ENCODE measurements at places on chromosomes 7 and 10.
A peak's percentile ranks its signal among the peaks of the same experiment; 100 is the strongest.

DNA sequence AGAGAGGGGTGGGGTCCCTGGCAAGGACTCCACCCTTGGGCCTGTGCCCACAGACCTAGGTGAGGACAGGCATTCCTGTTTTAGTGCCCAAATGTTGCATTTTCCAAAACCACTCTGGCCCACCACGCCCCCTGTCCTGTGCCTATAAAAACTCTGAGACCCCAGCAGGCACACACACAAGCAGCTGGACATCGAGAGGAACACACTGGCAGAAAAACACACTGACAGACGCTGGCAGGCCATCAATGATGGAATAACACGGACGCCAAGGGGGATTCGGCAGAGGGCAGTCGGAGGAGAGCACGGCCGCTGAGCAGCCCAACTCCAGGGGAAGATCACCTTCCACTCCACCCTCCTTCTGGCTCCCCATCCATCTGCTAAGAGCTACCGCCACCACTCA, 386.9 kb upstream of the AUTS2 start:
- no peak for DNase-seq

GRCh38 chr7:111414374-111414773, 147.9 kb downstream of the IMMP2L start:
- no peak for DNase-seq

GRCh38 chr7:146002431-146003078, 114.0 kb upstream of the CNTNAP2 start:
- no peak for DNase-seq

DNA sequence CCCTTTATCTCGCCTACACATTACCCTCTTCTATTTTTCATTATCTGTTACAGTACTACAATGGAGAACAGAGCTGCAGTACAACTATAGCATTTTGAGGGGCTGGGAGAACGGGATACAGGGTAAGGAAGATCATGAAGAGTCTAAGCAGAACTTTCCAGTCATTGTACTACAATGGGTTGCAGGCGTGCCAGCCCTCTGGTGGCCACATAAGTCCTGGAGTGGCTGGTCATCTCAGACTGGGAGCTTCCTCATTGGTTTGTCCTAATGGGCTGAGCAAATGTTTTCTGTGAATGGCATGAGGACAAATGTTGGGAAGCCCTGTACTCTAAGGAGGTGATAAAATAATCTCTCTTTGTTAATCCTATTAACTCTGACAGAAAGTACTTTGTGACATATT, 33.0 kb downstream of the TMEM106B start:
- DNase-seq, result no peak

DNA sequence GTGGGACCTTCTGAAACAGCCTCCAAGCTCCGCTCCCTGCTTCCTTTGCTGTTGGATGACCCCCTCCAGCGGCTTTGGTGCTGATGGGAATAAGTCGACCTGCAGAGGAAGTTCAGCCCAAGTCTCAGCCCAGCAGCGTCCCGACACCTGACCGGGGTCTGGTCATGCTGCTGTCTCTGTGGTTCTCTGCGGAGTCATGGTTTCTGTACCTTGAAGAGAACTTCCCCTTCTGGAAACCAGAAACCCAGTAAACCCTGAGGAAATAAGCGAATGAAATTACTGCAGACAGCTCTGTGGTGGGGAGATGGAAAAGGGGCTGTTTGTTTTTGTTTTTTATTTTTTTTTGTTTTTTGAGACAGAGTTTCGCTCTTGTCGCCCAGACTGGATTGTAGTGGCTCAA, 18.3 kb upstream of the ZNF12 start:
- no peak for DNase-seq

DNA sequence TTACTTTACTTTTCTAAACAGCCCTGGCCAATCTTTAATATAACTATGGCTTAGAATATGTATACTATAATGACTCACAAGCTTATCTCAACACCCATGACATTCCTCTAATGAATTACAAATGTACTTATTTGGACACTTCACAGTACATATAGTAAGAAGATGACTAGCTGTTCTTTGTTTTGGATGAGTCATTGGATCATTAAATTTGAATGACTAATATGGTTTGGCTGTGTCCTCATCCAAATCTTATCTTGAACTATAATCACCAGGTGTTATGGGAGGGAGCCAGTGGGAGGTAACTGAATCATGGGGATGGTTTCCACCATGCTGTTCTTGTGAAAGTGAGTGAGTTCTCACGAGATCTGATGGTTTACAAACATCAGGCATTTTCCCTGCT, 807.5 kb upstream of the SORCS1 start:
- DNase-seq, result peak; percentile 92

GRCh38 chr10:60384011-60384410, 5.7 kb downstream of the ANK3 start:
- no peak for DNase-seq

DNA sequence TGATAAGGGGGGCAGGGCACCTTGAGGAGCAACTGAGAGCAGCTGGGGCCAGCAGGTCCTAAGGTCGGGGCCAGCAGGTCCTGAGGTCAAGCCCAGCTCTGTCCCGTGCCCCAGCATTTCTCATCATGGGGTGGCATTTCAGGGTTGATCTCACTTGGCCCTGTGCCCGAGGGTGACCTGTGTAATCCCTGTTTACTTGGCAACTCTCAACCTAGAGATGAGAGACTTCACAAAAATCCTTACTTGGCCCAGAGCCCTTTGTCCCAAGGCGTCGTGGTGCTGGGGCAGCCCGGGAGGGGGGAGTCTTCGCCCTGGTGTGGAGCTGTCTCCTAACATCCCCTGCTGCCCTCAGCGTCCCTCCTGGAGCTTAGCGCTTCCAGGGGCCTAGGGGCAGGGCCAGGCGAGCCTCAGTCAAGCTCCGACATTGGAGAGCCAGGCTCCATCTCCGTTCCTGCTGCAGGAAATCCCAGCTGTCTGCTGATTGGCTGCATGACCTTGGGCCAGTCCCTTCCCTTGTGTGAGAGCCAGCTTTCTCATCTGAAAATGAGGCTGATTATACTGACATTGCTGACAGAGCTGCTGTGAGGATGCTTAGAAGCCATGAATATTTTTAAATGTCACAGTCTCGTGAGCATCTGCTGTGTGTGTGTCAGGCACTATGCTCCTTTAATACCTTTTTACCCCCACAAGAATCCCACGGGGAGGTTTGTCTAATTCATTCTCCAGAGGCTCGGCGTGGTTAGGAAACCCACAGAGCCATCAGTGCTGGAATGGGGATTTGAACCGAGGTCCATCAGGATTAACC, 94.3 kb downstream of the ZMIZ1 start:
- DNase-seq, result no peak

- no peak for DNase-seq
Measured at GRCh38 chr7:150989456-150989855, 1.4 kb upstream of the NOS3 start.

GRCh38 chr7:151172273-151173141, 5.0 kb upstream of the GBX1 start:
- DNase-seq, result no peak

DNA sequence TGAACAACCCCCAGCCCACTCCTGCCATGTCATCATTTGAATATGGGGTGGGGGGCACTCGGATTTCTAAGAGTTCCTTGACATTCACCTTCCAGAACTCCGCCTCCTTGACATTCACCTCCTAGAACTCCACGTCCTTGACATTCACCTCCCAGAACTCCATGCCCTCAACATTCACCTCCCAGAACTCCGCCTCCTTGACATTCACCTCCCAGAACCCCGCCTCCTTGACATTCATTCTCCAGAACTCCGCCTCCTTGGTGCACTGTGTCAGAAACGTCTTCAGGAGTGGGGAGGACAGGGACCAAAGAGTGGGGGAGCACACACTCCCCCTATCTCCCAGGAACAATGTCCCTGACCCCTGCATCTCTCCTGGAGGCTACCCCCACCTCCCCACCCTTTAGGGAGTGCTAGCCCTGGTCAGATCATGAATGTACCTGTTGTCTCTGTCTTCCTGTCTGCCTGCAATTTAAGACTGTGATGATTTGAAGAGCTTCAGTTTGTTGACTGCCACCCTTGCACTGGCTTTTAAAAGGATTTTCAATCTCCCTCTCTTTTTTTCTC, 110.1 kb downstream of the NPTX2 start:
- no peak for DNase-seq

GRCh38 chr7:114922026-114922651, at the start of gene MDFIC:
Gene MDFIC, plus strand, starts transcription at chr7:114922094. Its CDS starts 940 bp downstream, at chr7:114923034.
- DNase-seq, result no peak

DNA sequence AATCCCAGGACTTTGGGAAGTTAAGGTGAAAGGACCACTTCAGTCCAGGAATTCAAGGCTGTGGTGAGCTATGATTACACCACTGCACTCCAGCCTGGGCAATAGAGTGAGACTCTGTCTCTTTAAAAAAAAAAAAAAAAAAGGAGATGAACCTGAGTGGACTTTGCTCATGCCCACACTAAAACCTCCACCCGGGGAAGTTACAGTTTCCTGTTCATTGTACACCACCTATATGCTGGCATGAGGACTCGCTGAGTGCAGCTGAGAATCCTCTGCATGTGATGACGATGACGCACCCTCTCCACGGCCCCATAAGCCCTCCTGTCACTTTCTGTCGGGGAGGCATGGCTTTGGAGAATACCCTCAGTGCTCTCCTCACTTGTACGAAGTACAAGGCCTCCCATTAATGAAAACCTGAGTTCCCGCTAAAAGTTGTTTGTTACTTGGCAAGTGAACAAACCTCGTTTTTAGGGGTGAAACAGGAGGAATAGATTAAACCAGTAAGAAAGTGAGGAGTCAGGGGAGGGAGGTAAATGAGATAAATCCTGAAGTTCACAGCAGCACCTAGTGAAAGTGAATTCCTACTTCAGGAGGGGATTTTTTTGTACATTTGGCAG, 15.9 kb downstream of the TMEM176B start:
- no peak for DNase-seq

GRCh38 chr10:60142736-60143135, 236.4 kb upstream of the CCDC6 start:
- no peak for DNase-seq

- no peak for DNase-seq
Measured at GRCh38 chr7:96212474-96212873, 109.4 kb downstream of the SLC25A13 start.

- no peak for DNase-seq
Measured at GRCh38 chr10:133024704-133025557, 62.8 kb upstream of the ADGRA1 start.

DNA sequence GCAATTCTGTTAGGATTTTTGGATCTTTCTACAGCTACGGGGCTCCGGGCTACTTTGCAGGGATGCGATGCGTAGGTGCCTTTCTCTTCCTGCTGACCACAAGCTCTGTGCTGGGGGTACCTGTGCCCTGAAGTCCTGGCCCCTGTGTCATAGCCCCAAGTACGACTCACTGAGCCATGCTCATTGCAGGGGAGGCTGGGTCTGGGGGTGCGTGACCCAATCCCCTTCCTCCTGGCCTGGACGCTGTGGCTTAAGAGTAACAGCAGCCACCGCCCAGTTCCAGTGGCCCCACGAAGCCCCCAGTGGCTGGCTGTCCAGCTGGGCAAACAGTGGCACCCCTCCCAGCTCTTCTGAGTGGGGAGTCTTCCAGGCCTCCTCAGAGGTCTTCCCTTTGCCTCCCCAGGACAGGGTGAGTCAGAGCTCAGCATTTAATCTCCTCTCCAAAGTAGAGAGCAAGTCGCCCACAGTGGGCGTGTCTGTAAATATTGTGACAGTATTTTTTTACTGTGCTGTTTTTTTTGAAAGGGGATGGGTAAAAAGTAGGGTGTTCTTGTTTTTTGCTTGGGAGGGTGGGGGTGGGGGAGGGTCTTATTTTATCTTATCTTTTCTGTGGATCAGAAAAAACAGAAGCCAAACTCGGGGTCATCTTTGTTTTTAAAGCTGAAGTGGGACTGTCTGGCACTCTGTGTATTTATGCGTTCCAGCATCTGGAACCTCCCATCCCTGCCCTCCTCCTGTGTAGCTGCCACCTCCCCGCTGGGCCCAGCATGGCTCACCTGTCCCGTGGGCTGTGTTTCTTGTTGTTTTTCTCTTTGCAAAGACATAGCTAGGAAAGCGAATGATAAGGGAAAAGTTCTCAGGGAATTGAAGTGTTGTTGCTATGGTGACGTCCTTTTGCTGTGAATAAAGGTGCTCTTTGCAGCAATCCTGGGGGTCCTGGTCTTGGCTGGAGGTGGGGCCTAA, 8.2 kb downstream of the LFNG start:
- DNase-seq, result no peak

DNA sequence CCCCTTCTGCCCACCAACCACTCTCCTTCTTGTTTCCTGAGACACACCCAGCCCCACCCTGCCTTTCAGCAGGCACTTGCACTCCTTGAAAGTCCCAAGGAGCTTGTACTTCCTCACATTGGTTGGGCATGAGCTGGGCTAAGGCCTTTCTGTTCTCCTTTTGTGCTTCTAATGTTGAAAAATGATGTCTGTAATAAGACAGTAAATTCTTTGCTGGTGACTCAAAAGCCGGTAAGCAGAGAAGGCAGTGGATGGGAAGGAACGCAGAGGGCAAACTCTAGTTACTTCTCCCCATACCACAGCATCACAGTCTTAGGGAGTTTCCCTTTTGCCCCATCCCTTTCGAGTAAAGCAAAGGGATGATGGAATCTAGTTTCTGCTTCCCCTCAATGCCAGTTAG, 185.6 kb downstream of the PLXNA4 start:
- no peak for DNase-seq

- DNase-seq, result no peak
Measured at GRCh38 chr7:105016068-105016708, 2.2 kb downstream of the KMT2E start.

DNA sequence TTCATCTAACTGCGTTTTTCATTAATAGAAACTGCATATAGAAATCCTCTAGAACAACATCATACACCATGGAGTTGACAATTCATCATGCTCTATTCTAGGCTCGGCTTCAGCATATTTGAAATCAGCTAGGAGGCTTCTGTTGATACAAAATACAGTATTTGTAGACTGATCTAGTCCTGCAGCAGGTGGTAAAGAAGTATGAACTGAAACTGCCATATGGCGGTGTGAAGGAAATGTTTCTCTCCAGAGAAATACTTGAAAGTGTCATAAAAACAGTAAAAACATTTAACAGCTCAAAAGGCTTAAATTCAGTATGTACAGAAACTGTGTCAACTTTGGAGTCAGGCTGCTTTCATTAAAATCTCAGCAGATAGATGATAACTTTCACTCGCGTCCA, 32.0 kb upstream of the MYO3A start:
- no peak for DNase-seq

DNA sequence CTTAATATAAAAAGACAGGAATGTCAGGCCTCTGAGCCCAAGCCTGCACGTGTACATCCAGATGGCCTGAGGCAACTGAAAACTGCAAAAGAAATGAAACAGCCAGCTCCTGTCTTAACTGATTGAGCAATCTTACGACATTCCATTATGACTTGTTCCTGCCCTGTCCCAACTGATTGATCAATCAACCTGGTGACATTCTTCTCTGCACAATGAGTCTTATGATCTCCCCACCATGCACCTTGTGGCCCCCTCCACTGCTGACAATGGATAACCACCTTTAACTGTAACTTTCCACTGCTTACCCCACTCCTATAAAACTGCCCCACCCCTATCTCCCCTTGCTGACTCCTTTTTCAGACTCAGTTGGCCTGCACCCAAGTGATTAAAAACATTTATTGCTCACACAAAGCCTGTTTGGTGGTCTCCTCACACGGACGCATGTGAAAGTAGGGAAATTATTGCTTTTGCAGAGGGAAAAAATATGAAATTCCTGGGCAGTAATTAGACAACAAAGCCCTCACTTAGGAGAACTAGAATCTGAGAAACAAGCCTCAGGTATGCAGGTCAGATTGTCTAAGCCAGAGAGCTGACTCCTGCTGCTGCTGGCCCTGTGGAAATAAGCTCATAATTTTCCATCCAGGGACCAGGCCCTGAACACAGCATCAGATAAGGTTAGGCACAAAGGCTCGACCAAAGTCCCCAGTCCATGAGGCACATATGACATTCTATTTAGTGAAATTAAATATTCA, 5.3 kb downstream of the CYP3A7 start:
- peak; percentile 48 for DNase-seq

GRCh38 chr10:133326745-133327650, 9.7 kb downstream of the CALY start:
- no peak for DNase-seq
